ENCODE measurements at places on chromosomes 3 and 15. TPM values are rescaled to one million over a fixed set of nuclear protein-coding genes. Genes with fewer than 3 reads are reported as not detected.
A peak's percentile ranks its signal among the peaks of the same experiment; 100 is the strongest.

DNA sequence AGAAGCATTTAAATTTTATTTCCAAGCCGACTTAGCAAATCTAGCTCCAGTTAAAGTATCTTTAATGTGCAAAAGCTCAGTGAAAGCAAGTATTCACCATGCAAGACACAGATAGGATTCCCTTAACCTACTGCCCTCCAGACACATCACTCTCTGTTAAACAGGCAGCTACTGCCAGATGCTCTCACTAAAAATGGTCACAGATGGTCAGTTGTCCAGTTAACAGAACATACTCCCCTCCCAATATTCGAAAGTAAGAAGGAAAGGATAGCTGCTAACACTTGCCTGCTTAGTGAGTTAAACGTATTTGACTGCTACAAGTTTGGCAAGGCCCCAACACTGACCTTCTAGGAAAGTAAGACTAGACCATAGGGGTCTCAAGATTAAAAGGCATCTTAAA lies 73.7 kb downstream of the PRTG start:
- no peak for DNase-seq

- DNase-seq, result no peak
Measured at GRCh38 chr15:80891006-80891405, 98.6 kb downstream of the MESD start.

DNA sequence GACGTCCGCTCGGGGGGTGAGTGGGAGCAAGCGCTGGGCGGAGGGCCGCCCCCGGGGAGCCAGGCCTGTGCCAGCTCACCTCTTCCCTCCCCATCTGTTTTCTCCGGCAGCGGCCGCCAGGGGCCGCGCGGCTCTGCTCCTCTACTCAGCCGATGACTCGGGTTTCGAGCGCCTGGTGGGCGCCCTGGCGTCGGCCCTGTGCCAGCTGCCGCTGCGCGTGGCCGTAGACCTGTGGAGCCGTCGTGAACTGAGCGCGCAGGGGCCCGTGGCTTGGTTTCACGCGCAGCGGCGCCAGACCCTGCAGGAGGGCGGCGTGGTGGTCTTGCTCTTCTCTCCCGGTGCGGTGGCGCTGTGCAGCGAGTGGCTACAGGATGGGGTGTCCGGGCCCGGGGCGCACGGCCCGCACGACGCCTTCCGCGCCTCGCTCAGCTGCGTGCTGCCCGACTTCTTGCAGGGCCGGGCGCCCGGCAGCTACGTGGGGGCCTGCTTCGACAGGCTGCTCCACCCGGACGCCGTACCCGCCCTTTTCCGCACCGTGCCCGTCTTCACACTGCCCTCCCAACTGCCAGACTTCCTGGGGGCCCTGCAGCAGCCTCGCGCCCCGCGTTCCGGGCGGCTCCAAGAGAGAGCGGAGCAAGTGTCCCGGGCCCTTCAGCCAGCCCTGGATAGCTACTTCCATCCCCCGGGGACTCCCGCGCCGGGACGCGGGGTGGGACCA lies 632 bp upstream of the CRELD1 start:
- peak; percentile 86 for DNase-seq

GRCh38 chr3:71226565-71227269 lies 356.8 kb downstream of the FOXP1 start:
- DNase-seq, result peak; percentile 53

DNA sequence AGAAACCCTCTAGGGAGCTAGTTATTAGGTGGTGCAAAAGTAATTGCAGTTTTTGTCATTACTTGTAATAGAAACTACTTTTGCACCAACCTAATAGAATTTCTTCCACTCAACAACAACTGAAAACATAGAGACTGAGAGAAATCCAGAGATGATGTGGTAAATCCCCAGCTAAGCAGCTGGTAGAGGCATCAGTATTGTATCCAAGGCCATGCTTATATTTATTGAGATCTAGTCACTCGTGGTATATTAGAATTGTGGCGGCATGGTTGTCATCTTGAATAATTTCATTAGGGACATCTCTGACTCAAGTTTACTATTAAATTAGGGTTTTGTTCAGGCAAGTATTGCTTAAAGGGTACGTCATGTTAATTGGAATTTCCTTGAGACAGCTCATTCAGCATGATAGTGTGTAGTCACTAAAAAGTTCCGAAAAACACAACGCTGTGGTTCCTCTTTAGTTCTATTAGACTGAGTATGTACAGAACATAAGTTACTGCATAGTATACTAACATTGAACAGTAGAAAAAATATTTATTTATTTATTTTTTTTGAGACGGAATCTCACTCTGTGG lies 35.3 kb downstream of the PAK2 start:
- no peak for DNase-seq

- DNase-seq, result no peak
Measured at GRCh38 chr3:158733656-158734055, 1.4 kb upstream of the RARRES1 start.

DNA sequence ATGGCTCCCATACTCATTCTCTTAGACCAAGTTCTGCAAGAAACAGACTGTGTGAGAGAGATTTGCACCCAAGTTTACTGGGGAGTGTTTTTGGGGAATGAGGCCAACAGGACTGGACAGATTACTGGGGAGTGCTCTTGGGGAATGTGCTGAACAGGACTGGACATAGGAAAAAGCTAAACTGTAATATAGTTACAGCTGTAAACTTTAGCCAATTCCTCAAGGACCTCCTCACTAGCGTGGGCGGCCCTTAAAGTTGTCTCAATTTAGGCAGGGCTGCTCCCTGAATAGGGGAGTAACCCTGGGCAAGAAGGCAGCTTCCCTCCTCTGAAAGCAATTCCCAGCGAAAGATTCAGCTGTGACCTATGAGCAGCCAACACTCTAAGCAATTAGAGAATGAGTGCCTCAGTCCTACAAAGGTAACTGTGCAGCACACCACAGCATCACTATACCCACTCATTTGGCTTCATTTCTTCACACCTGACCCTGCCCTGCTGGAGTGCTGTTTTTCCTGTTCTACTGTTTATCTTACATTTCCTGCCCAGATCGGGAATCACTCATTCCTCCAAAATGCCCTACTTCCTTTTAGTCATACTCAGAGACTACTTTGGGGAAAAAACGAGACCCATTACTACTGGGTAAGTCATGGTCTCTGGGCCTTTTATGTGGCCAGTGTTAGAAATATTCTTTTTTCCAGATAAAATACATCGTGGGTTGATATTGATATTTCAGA lies 41.3 kb upstream of the TRIM42 start:
- DNase-seq, result peak; percentile 42

The TLR9 gene
- total RNA-seq, result not detected

The LPP gene
- total RNA-seq, result 45.7 TPM
